ENCODE measurements at places on chromosomes 4 and X.

DNA sequence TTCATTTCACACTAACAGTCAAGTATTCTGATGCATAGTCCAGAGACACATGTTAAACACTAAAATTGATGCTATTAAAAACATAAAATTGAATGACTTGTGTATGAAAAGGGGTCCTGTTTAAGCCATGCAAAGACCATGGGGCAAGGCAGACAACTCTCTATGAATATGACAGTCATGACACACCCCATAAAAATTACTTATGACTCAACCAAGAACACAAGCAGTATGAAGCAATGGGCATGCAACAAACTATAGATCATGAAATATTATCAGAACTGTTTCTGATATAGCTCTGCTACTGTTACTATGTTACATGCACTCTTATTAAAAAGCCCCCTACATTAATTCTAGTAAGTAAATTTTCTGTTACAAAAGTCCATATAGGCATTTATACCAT, 57.5 kb upstream of the ZCCHC13 start:
- DNase-seq: no peak

- DNase-seq: no peak
Observed at GRCh38 chr4:52036886-52037530, 1.1 kb downstream of the SGCB start.

DNA sequence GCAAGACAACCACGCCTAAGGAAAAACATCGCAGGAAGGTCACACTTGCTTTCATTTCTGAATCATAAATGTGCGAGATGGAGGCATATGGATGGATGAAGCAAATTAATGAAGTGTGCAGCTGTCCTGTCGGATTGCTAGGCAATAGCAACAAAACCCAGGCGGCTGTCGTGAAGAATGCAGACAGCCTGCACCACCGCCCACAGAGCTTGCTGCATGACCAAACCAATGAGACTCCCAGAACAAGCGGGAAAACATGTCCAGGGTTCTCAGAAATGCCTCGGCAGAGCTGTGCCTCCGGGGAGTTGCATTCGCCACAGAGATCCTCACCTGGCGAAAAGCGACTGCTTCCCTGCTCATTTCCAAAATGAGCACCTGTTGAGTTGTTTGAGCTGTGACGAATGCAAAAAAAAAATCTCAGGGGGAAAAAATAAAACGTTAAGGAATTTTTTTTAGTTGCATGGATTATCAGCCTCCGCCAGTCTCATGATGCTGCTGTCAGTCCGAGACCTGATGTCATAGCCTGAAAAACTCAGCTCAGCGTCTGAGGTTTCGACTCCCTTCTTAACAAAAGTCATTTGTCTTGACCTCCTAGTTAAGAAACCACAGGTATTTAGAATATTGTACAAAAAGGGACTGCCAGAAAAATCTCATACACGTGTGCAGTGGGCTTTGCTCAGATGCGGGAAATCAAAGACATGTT, 155.5 kb upstream of the MXRA5 start:
- DNase-seq: no peak

DNA sequence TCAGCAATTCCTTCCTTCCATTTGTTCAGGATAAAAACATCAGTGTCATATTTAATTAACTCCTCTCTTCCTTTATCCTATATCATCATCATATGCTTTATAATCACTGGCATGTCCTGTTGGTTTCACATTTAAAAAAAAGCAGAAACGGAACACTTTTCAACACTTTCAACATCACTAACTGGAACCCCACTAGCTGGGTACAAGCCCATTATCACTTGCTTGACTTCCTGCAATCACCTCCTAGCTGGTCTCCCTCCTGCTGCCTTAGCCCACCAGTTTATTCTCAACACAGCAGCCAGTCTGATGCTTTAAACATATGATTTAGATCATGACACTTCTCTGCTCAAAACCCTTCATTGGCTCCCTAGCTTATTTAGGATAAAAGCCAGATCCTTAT, 116.4 kb upstream of the LSM6 start:
- DNase-seq: no peak

DNA sequence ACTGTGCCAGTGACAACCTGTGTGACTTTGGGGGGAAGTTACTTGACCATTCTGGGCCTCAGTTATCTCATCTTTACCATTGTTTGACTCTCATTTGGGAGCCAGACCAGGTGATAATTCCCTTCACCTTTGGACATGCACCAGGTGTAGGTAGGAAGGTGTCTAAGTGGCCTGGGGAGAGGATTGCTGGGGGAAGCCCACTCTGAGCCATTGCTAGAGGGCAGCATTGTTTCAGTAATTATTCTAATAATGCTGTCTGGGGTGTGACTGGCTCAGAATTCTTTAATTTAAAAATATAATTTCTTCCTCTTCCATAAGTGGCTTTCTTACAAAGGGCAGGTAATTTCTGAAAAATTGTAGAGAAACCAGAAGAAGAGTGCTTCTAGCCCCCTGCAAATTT, 104.3 kb downstream of the RTL9 start:
- DNase-seq: no peak

GRCh38 chr4:773214-773613, 52.7 kb downstream of the CPLX1 start:
- DNase-seq: no peak

- DNase-seq: no peak
Observed at GRCh38 chr4:107835406-107835805, 10.7 kb downstream of the SGMS2 start.

DNA sequence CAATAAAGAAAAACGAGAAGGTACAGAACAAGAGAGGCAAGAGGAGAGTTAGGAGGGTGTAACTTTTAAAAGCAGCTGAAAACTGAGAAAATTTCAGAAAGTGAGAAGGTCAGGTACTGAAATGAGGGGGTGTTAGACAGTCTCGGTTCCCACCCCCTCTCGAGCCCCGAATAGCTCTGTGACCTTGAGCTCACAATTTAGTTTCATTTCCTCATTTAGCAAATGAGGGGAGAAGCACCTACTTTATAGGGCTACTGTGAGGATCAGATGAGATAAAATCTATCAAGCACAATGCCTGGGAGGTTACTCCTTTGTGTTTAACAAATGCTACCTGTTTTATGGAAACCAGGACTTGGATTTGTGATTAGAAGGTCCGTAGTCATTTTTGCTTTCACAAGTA, 4.9 kb downstream of the UGT8 start:
- DNase-seq: no peak

GRCh38 chr4:17500574-17500973, 11.3 kb downstream of the QDPR start:
- DNase-seq: no peak

DNA sequence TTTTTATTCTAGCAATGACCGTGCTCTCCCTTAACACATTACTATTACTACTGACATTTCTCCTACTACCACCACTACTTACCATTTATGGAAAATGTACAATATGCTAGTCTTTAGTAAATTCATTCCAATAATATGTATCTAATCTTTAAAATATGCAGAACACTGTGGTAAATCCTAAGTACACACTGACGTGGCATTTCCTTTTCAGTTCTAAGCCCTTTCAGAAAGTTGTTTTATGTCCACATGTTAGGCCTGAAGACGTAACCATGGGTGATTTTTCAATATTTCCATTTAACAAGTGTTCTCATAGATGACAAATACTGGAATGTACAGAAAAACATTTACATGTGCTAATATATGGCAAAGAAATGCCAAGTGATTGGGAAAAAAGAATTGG, 268.6 kb upstream of the SLIT2 start:
- DNase-seq: no peak

GRCh38 chr4:94621491-94622080, 136.2 kb upstream of the BMPR1B start:
- DNase-seq: no peak

DNA sequence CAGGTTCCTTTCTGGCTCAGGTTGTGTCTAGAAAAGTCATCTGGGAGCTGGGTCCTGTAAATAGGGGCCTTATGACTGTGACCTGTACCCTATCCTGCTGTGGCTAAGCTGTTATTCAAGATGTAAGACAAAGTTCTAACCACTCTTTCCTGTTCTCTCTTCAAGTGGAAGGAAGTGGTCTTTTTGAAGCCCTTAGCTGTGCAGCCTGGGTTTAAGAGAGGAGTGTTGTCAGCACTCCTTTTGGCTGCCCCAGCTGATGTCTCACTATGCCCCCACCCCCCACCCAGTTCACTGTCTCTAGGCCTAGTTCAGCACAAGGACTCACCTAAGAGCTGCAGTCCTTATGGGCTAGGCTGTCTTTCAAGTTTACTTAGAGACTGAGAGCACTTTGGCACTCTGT, 1069.5 kb downstream of the FAM133A start:
- DNase-seq: no peak

GRCh38 chr4:48299560-48299959, 29.9 kb upstream of the TEC start:
- DNase-seq: no peak

- DNase-seq: no peak
Observed at GRCh38 chrX:110082161-110082560, 79.2 kb downstream of the TMEM164 start.

- no peak for DNase-seq
Observed at GRCh38 chr4:15457406-15458201, 12.1 kb upstream of the CC2D2A start.

- DNase-seq: no peak
Observed at GRCh38 chr4:125760201-125760819, 445.6 kb downstream of the FAT4 start.

DNA sequence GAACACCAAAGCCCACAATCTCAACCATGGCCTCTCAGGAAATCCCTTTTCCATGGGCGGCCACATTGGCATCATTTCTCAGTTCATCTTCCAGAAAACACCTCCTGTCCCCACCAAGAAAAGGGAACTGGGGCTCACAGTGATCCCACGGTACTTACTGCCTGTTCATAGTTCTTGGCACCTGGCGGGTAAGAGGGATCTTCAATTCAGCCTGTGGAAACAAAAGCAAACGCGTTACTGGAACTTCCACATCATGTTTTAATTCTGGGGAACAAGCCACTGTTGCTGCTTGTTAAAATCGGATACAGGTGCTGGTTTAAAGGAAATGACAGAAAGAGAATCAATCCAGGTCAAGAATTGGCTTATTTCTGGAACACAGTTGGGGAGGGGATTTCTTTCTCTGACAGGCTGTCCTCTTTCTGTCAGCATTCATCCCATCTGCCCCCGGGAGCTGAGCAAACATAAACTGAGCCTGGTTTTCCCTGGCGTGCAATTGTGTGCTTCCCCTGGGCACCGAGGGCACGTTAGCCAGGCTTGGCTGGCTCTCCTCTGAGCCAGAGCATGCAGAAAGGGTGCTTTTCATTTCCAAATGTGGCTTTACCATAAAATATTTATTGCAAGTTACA, 16.8 kb downstream of the CLNK start:
- DNase-seq: no peak

DNA sequence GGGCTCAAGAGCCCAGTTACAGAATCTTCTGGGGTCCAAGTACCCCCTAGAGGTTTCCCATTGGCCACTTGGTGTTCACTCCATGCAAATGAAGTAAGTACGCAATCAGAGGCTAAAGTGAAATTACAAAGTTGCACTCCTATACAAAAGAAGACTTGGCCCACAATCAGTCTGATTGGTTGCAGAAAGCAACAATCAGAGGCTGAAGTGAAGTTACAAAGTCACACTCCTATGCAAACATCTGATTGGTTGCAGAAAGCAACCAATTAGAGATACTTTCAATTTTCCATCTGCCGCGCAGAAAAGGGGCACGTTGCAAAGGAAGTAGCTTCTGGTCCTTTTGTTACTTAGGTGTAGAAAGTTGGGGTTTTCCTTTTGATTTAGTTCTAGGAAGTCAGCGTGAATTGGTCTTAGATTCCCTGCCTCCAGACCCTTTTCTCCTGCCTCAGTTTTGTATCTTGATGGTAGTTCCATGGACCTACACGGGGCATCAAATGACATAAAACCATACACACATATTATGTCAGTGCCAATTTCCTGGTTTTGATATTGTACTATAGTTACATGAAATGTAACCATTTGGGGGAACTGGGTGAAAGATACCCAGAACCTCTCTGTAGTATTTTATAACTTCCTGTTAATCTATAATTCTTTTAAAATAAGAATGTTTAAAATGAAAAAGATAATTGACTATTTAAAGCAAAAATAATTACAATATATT, 12.4 kb upstream of the PIN4 start:
- no peak for DNase-seq

DNA sequence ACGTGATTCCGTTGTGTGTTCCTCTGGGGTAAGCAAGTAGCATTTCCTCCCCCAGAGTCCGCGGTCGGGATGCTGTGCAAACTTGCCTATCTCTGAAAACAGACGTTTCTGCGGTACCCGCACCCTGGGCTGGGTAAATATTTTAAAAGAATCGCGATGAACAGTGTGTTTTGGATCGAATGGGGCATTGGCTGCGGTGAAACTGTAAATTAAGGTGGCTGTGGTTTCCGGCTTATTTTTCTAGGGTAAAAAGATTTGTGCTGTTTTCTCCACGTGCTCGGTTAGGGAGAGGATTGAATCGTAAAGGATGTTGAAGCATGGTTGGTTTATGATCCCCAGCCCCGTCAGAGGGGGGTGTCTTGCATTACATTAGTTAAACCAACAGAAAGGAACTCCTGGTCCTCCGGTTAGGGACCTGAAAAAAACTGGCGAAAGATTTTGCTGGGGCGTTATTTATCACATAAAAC, 1.2 kb downstream of the HHIP start:
- no peak for DNase-seq

- DNase-seq: no peak
Observed at GRCh38 chrX:111100191-111100590, 4.2 kb downstream of the PAK3 start.

GRCh38 chrX:63434665-63435064, 83.5 kb upstream of the SPIN4 start:
- DNase-seq: no peak

DNA sequence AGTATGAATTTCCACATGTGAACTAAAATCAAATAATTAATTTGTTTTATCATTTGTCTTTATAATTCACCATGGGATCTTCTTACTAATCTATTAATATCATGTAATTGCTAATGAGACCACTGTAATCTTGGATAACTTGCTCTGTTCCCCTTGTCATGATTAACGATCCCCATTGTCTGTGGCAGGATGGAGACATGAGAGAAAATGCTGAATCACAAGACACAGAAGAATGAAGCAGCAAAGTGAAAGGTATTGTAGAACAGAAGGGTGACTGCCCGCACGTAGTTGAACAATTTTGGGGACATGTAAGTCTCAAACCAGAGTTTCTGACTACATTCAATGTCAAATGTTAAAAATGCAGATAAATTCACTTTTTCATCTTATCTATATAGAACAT, 135.2 kb downstream of the EPHA5 start:
- DNase-seq: no peak

DNA sequence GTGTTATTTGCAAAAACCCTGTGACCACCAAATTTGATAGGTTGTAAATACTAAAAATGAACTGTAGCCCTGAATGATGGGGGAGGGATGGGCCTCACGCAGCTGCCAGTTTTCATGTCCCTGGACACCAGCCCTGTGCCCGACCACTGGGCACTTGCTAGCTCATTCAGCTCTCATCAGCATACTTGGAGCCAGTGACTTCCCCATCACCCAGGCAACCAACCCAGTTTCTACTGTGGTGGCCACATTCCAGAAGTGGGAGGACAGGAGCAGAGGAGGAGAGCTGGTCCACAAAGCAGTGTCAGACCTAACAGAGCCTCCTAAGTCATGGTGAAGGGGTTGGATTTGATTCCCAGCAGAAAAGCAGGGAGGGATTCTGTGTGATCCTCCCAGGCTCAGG, 128.2 kb downstream of the CPEB2 start:
- DNase-seq: no peak

GRCh38 chr4:56843421-56843899, 22.0 kb upstream of the SPINK2 start:
- no peak for DNase-seq
